Astrocyte of the hippocampus (primary cell): ENCODE measurements at places on chromosomes 5 and 9.

GRCh38 chr9:12923468-12924009, 148.7 kb downstream of the LURAP1L start:
- peak; percentile 91 for DNase-seq

DNA sequence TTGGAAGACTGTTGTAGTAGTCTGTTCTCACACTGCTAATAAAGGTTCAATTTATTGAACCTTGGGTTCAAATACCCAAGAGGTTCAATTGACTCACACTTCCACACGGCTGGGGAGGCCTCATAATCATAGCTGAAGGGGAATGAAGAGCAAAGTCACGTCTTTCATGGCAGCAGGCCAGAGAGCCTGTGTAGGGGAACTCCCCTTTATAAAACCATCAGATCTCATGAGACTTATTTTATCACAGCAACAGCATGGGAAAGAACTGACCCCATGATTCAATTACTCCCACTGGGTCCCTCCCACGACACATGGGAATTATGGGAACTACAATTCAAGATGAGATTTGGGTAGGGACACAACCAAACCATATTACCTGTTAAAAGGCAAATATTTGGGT, 268.2 kb downstream of the TMEM167A start:
- no peak for DNase-seq

GRCh38 chr9:89536145-89536574, 38.2 kb upstream of the SEMA4D start:
- no peak for DNase-seq

- peak; percentile 41 for DNase-seq
Measured at GRCh38 chr5:58998544-58998943, 415.7 kb downstream of the RAB3C start.

DNA sequence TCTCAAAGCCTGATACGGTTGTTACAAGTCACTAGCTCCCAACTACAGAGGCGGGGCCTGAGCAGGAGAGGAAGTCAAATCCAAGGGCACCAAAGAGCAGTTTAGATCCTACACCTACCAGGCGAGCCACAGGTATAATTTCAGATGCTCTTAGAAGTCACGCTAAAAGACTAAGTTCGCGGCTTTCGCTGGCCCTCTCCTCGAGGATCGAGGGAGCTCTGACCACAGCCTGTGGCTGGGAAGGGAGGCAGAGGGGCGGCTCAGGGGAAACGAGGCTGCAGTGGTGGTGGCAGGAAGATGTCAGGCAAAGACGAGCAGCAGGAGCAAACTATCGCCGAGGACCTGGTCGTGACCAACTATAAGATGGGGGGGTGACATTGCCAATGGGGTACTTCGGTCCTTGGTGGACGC, 48.6 kb downstream of the SEMA4D start:
- DNase-seq = no peak
